Breast epithelium (tissue), 4 donors: ENCODE measurements at places on chromosomes 3 and 15. TPM values are rescaled to one million over a fixed set of nuclear protein-coding genes. Genes with fewer than 3 reads are reported as not detected.

DNA sequence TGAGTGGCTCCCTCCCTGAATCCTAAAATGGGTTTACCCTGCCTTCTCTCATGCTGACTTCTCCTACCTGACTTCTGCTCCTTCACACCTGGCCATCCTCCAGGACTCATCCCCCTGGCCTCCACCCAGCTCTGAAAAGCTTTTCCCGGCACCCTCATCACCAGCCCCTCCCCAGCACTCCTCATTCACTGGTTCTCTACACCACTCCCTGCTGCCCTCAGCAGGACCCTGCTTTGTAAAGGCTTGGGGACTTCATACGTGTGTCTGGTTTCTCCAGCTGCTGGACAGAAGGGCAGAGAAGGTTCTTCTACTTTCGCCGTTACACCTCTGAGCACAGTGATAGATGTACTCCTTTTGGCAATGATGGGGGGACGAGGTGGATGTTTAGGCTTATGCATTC lies 184.9 kb upstream of the UBE3A start:
- H3K27ac ChIP-seq, result no peak overlapping the region
- no peaks in the 10 kb centered on the region for H3K4me1 ChIP-seq

- H3K27me3 ChIP-seq, result no peaks in the 10 kb centered on the region
- no peak overlapping the region for H3K27ac ChIP-seq
- no peaks in the 10 kb centered on the region for H3K4me1 ChIP-seq
- no peak overlapping the region for H3K4me3 ChIP-seq
- no peaks in the 10 kb centered on the region for H3K36me3 ChIP-seq
Measured at GRCh38 chr15:60975952-60976351, 253.2 kb downstream of the RORA start.

DNA sequence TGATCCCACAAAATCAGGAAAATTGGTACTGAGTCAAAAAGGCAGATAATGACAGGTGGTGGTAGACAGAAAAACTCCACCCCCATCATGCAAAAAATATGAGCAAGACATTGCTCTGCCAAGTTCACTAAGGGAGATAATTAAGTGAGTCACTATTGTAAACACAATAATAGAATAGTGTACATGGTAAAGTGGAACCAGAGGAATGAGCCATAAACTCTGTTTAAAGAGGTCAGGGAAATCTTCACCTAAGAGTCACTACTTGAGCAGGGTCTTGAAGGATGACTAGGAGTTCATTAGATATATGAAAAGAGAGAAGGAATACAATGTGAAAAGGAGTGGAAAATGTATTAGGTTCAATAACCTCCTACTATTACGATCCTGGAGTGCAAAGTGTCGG lies 213.4 kb upstream of the PEX5L start:
- H3K4me3 ChIP-seq, result no peak overlapping the region
- H3K36me3 ChIP-seq, result no peaks in the 10 kb centered on the region
- no peaks in the 10 kb centered on the region for H3K4me1 ChIP-seq
- H3K27ac ChIP-seq, result no peak overlapping the region
- no peaks in the 10 kb centered on the region for H3K27me3 ChIP-seq

The BNC1 gene
- total RNA-seq, result 0.48 TPM

DNA sequence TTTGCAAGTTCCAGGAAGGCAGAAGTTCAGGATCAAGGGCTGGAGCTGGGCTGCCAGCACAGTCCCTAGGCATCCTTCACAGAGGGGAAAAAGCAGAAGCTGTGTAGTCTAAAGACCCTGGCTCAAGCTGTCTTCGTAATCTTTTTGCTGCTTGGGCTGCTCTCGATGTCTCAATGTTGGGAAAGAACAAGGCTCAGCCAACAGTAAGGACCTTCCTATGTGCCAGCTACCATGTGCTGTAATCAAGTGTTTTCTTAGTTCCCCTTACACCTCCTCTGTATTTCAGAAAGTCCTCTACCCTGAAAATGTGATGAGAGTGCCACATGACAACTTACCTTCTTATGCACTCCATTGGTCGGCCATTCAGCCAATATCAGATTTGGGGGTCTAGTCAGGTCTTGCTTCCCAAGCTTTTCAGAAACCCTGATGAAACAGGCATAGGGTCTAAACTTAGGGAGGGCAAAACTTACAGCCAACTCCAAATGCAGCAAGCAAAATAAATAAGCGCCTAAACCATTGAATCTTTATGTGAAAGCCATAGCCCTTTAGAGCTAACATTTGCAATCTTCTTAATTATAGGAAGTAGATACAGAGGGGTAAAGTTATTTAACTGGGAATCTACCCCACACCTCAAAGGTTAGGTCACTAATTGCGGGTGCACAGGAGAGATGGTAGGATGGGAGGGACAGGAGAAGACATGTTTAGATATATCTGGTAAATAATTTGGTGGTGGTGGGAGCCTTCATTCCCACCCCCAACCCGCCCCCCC lies 1.2 kb upstream of the EDEM1 start:
- H3K27ac ChIP-seq, result peak overlapping the region; percentile 97
- H3K27me3 ChIP-seq, result no peaks in the 10 kb centered on the region
- H3K4me3 ChIP-seq, result peak overlapping the region; percentile 93
- H3K36me3 ChIP-seq, result no peaks in the 10 kb centered on the region
- no peaks in the 10 kb centered on the region for H3K4me1 ChIP-seq
